LHCN-M2 (cell line): ENCODE measurements at places on chromosomes 7 and 10. TPM values are rescaled to one million over a fixed set of nuclear protein-coding genes. Genes with fewer than 3 reads are reported as not detected.

The LRIT1 gene
- not detected in 2 replicates for total RNA-seq

The METTL27 gene
- 3.2 and 5.7 TPM in 2 replicates for total RNA-seq

- no peak for DNase-seq
These were observed 66.6 kb downstream of the AGMO start for GRCh38 chr7:15495170-15495569.

GRCh38 chr7:155373359-155374273 is 75.9 kb downstream of the INSIG1 start:
- DNase-seq, result no peak

DNA sequence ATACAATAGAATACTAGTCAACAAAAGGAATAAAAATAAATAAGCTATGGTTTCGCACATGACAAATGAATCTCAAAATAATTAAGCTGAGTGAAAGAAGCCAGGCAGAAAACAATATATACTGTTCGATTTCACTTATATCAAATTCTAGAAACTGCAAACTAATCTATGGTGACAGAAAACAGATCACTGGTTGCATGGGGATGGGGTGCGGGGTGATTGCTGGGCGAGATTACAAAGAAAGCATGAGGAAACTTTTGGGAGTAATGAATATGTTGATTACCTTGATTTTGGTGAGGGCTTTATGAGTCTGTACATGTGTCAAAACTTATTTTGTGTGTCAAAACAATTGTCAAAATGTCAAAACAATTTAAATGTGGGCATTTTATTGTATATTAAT is 135.6 kb downstream of the GPR85 start:
- DNase-seq, result no peak

DNA sequence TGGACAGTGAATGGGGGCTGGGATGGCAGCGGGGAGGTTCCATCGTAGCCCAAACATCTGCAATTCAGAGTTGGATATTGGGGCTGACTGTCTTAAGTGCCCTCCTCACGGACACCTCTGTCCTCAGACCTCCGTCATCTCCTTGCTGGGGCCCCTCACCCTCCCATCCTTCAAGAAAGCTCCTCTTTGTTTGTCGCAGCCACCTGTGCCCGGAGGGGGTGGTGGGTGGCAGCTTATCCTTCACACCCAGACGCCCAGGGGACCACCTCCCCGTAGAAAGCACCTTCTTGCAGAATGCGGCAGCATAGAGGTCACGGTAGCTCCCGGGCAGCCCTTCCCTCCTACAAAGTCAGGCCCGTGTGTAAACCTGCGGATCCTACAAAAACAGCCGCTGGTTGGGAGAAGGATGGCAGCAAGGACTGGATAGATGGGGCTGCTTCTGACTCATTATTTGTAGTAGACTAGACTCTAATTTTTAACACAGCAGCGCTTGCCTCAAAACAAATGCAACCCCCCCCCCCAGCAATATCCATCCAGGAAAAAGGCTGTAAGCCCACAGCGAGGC is 1.3 kb upstream of the PTPRN2 start:
- no peak for DNase-seq

DNA sequence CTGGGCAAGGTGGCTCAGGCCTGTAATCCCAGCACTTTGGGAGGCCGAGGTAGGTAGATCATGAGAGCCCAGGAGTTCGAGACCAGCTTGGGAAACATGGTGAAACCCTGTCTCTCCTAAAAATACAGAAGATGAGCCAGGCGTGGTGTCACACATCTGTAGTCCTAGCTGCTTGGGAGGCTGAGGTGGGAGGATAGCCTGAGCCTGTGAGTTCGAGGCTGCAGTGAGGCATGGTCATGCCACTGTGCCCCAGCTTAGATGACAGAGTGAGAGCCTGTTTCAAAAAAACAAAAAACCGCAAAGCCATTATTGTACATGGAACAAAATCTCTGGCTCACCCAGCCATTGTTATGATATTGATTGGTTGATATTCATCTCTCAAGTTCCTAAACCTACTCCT is 53.7 kb downstream of the KMT2E start:
- DNase-seq, result no peak

DNA sequence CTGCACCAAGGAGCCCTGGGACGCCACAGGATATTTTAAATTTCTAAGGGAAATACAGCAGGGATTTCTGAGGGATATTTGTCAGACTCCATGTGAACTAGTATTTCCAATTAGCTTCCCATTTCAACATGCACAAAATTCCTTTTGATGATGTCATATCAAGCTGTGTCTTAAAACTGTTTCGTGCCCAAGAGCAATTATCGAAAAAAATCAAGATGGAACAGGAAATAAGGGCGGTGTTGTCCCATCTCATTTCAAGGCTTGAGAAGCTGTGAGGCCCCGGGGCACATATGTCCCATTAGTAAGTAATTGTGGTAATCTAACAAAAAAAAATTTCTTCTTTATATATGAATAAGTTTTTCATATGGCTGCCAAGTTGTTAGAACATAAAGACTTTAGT is 47.4 kb downstream of the PPP1R17 start:
- DNase-seq, result peak; percentile 9
